ENCODE measurements at places on chromosomes 4 and X.

DNA sequence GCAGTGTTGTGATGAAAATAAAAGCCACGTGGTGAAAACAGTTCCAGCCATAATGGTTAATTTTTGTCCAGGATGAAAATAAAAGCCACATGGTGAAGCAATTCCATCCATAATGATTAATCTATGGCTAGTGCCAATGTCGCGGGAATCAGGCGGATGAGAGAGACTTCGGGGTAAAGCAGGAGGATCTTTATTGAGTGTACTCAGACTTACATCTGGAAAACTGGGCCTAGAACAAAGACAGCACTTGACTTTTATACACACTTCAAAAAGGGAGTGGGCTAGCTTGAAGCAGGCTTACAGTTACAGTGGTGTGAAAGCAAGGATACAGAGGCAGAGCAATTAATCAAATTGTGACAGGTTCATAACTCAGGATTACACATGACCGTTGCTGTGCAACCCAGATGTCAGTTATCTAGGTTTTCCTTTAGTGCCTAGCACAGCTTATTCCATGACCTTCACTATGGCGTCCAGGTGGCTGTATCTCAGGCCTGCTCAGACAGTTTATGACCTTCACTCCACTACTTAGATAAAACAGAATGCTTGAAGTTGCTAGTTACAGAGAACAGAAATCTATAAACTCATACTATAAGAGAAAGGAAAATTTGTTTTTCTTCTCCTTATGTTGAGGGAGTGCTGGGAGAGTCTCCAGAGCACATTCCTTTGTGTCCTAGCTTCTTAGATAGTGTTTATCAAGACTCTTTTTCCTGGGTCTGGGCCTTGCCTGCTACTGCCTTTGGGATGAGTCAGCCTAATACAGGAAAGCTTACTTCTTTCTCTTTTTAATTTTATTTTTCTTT lies 5.9 kb upstream of the PLA2G12A start:
- DNase-seq: no peak

DNA sequence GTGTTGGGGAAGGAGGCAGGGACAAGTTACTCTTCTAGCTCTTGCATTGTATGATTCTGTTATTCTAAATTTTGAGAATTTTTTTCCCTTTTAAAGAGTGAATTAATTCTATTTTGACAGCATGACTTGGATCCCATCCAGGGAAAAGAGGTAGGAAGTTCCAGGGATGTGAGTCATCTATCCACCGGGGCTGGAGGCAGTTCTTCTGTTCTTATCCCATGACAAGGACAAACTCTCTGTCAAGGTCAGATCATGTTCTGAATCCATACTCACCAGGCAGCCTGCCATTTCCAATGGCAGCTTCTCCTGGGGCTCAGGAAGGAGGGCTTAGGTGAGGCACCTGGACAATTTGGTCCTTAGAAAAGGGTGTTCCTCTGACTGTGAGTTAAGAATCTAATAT lies 132.0 kb upstream of the MED14 start:
- no peak for DNase-seq

DNA sequence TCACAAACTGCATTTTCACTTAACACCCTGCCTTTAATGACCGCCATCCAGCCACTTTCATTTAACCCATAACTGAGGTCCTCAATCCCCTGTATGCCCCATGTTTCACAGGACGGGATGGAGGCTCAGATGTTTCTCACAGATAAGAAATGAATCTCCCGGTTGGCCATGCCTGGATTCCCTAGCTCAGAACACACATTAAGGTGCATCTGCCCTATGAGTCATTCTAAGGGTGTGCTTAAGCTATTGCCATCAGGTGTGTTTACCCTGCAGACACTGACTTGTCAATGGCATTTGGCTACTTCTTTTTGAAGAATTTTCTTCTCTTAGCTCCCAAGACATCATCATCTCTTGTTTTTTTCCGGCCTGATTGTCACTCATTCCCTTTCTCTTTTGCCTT lies 222.6 kb upstream of the SMIM31 start:
- no peak for DNase-seq

DNA sequence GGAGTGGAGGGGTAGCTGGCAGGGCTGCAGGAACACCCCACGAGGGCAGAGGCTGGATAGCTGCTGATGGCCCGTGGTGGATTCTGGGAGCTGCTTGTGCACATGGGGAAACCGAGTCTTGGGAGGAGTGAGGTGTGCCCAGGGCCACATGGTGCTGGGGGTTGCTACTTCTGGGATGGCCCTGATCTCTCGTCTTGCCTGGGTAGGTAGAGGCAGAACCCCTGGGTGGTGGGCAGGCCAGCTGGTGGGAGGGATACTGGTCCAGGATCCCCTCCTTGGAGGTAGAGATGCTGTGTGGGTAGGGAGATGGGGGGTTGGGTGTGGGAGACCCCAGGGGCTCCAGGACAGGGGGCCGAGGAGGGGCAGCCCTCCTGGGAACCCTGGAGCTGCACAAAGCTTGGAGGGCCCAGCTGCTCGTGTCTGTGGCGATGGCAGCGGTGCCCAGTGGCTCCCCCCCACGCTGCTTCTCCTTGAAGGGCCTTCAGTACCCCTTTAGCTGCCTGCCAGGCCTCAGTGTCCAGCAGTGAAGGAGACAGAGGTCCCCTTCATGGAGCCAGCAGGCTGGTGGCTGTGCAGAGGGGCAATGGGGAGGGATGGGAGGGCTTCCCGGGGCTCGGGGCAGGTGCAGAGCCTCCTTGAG lies 3.2 kb downstream of the NAT8L start:
- no peak for DNase-seq

GRCh38 chr4:83139514-83140156 lies 25.1 kb upstream of the PLAC8 start:
- no peak for DNase-seq

GRCh38 chr4:79851625-79852304 lies 221.3 kb downstream of the ANTXR2 start:
- DNase-seq: no peak

DNA sequence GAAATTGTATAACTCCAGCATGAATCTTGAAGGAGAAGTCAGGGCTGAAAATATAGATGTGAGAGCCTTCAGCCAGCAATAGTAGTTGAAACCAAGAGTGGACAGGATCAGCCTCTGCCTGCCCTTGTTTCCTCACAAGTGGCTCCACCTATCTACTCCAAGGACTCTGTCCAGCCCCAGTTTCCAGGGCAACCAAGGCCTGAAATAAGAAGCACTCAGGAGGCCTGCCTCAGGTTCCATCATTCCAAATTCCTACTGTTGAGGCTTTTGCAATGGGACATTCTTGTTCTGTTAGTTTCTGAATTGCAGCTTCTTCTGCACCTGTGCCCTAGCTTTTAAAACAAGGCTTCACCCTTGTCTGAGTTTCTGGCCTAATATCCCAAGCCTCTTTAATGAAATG lies 41.6 kb downstream of the TRPC5OS start:
- DNase-seq: no peak

- peak; percentile 84 for DNase-seq
Measured at GRCh38 chr4:26372525-26373172, 51.8 kb downstream of the RBPJ start.

- no peak for DNase-seq
Measured at GRCh38 chr4:14452764-14453163, 549.5 kb upstream of the CPEB2 start.

GRCh38 chr4:108166441-108167315 lies 2.1 kb downstream of the LEF1 start:
- peak; percentile 62 for DNase-seq

All from CD4-positive, alpha-beta T cell treated with Interleukin-4 for 4 hours (primary cell).